ENCODE measurements at places on chromosomes 3 and 15. TPM values are rescaled to one million over a fixed set of nuclear protein-coding genes. Genes with fewer than 3 reads are reported as not detected.

The ADAMTS7 gene
- total RNA-seq: 5.1 TPM

The GBE1 gene
- 232 TPM for total RNA-seq

The CCDC9B gene
- 38.0 TPM for total RNA-seq

The VWA5B2 gene
- not detected for total RNA-seq

The CMTM8 gene
- 0.26 TPM for total RNA-seq

The C3orf49 gene
- not detected for total RNA-seq

The CPN2 gene
- not detected for total RNA-seq

The GPR87 gene
- total RNA-seq: 0.17 TPM

The PPM1L gene
- 2.1 TPM for total RNA-seq

The RETNLB gene
- total RNA-seq: not detected

The GOLGA6L10 gene
- total RNA-seq: 0.26 TPM

The CNOT10 gene
- 28.8 TPM for total RNA-seq

The SHF gene
- 3.3 TPM for total RNA-seq

All from fibroblast of lung (primary cell).